ENCODE measurements at places on chromosomes 6 and 20.
A peak's percentile ranks its signal among the peaks of the same experiment; 100 is the strongest.

- no peak for DNase-seq
Measured at GRCh38 chr6:75824160-75824559, 75.1 kb downstream of the MYO6 start.

DNA sequence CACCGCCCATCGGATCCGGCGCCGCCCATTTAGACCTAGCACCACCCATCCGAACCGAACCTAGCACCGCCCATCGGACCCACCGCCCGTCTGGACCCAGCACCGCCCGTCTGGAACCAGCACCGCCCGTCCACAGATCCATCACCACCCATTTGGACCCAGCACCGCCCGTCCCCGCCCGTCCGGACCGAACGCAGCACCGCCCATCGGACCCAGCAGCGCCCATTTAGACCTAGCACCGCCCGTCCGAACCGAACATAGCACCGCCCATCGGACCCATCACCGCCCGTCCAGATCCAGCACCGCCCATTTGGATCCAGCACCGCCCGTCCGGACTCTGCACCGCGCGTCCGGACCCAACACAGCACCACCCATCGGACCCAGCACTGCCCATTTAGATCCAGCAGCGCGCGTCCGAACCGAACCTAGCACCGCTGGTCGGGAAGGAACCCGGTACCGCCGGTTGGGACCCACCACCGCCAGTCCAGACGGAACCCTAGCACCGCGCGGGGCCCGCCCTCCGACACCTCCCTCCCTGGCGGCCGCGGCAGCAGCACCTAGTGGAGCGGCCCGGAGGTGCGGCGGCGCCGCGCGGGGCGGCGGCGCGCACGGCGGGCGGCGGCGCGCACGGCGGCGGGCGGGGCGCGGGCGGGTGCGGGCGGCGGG is 348 bp upstream of the AFDN start:
- peak; percentile 13 for DNase-seq

- DNase-seq: no peak
Measured at GRCh38 chr6:163377561-163377960, 37.0 kb upstream of the QKI start.

DNA sequence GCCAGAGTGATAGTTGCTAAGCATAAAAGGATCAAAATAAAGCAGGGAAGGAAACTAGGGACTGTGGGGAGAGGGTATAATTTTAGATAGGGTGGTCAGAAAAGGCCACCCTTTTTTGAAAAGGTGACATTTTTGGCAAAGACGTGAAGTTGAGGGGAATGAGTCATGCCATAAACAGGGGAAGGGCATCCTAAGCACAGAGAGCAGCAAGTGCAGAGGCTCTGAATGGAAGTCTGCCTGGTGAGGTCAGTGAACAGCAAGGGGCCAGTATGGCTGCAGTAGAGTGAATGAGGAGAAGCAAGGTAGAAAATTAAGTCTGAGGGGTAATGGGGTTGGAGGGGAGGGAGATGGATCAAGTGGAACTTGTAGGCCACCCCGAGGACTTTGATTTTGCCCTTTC is 2.4 kb downstream of the KLC4 start:
- DNase-seq: no peak

- DNase-seq: no peak
Measured at GRCh38 chr6:89353702-89354392, 1.3 kb upstream of the UBE2J1 start.

DNA sequence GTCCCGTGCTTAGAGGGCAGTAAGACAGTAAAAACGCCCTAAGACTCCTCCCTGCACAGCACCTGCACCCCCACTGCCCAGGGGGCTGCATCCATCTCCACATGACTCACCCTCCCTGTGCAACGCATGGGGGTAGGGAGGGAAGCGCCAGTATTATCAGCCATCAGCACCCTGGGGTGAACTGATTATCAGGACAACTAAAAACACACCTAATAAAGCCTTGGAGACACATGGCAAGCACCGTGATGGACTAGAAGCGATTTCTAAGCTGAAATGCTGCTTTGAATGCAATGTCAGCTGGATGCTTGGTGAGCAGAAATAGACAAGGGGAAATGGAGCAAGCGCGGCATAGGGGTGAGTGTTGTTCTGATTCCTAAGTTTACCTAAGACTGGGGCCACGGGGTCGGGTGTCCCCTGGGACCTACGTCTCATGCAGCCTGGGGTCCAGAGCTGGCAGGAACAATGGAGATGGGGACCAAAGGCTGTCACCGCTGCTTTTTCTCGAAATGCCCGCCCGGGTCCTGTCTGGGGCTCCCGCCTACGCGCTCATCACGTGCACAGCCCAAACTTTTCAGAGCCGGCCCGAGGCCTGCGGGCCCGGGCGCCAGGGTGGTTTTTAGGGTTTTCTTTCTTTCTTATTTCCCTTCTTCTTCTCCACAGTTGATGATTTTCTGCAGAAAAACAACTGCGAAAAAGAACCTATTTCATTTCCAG is 702 bp upstream of the TNFAIP3 start:
- no peak for DNase-seq

DNA sequence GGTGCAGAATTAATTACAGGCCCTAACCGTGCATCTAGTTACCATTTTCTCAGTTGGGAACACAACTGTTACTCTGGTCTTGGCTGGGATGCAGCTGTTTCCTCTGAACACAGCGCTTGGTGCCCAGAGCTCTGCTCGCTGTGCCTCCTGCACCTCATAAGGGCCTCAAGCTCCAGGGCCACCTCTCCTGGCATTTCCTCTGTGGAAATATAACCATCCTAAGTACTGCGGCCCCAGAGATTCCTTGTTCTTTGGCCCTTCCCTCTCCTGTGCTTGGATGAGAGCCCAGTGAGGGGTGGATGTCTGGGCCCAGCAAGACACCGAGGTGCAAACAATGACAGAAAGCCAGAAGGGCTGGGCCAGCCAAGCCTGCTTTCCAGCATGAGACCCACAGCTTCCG is 169.9 kb upstream of the CST7 start:
- DNase-seq: no peak

DNA sequence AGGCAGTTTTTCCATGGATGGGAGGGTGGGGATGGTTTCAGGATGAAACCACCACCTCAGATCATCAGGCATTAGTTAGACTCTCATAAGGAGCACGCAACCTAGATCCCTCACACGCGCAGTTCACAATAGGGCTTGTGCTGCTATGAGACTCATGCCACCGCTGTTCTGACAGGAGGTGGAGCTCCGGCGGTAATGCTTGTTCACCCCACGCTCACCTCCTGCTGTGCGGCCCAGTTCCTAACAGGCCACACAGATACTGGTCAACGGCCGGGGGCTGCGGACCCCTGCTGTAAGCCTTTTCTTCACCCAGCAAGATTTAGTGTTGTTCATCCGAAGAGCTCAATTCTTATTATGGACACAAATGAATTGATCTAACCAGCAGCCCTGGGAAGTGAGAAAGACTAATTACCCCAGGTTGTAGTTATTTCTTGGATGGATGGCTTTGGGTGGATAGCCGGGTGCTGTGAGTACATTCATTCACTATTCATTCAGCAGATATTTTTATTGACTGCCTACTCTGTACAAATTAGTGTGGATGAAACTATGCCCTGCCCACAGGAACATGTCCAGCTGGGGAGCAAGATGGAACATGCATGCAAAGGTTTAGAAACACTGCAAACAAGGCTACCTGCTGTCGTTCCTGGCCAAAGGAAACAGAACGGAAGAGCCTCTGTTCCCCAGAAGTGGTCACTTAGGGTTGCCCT is 57.2 kb downstream of the RIOK1 start:
- DNase-seq: no peak

GRCh38 chr6:22247916-22248482 is 48.8 kb downstream of the PRL start:
- no peak for DNase-seq

GRCh38 chr20:36101192-36101591 is 53.3 kb upstream of the EPB41L1 start:
- DNase-seq: no peak
